ENCODE measurements at places on chromosomes 2 and 18. TPM values are rescaled to one million over a fixed set of nuclear protein-coding genes. Genes with fewer than 3 reads are reported as not detected.

Gene PDE11A
- total RNA-seq = 3.9 TPM

Gene DHRS9
- total RNA-seq = 1.6 TPM

Gene GPR39
- 1.2 TPM for total RNA-seq

Gene SPAST
- 181 TPM for total RNA-seq

Gene INHBB
- 11.3 TPM for total RNA-seq

Data from diencephalon (tissue), 1 donor.